ENCODE measurements at places on chromosomes 16 and 17.

DNA sequence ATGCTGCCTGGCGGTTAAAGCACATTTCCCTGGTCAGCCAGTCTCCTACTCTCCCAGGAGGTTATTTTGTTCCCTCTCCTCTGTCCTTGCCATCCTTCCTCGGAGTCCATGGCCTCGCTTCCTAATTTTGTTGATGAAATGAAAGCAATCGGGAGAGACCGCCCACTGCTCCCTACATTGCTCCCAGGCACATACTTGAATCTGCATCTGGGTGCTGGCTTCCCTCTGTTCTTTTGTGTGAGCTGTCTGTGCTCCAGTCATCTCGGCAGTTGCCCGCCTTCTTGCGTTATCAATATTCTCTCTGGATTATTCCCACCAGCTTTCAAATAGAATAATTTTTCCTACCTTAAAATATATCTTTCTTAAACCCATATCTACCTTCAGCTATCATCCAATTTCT lies 11.1 kb downstream of the KRT23 start:
- DNase-seq, result no peak

DNA sequence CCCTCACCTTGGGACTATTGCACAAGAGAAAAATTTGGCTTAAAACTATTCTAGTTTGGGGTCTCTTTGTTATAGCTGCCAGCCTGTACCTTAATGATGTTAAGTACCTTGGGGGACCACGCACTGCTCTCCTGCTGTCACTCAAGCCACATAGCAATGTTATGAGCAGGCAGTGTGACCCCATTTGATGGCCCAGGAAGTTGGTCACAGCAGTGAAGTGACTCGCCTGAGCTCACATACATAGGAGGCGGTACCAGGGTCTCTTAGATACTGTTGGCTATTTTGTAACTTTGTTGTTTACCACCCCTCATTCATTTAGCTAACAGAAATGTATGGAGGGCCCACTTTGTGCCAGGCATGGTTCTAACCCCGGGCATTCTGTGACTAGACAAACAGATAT lies 16.4 kb downstream of the KCNG4 start:
- DNase-seq, result no peak

GRCh38 chr17:19281161-19281560 lies 44.0 kb downstream of the EPN2 start:
- peak; percentile 41 for DNase-seq

DNA sequence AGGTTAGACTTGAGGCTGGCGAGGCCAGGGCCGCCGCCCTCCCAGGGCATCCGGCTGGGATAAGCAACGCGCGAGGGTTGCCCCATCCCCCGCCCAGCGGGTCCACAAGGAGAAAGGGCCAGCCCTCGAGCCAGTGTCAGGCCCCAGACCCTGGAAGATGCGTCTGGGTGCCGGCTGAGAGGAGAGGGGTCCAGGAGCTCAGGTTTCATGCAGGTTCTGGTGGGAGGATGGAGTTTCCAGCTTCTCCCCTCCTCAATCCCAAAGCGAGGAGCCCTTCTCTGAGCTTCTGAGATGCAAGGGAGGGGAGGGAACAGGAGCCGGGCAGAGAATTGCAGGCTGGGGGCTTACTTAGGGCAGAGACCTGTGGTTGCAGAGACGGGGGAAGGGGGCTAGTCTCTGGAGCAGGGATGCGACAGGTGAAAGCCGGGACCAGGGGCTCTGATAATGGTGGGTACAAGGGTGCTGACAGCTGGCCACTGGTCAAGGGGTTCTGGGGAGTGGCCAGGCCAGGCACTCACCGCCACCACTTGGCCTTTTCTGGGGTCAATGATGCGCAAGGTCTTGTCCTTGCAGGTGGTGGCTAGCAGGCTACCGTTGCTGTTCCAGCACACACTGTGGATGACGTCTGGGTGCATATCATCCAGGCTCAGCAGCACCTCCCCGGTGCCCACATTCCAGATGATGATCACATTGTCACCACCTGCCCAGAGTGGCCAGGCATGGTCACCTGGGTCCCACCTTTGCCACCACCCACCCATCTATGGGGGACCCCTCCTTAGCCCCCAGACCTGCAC lies 4.2 kb downstream of the CORO6 start:
- DNase-seq, result no peak

DNA sequence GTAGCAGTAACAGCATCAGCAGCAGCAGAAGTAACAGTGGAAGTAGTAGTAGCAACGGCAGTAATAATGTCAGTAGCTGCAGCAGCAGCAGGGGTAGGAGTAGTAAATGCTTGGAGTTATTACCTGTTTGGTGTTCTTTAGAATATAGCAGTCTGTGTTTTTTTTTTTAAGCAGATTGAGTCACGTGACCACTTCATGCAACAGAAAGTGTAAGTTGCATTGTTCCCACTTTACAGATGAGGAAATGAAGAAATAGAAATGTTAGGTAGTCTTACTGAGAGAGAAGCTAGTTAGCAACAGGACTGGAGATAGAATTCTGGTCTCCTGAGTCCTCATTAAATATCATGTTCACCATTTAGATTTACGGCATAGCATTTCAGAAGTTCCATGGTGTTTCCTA lies 358.2 kb downstream of the HAPSTR1 start:
- DNase-seq, result no peak

GRCh38 chr16:27776556-27777225 lies 226.7 kb downstream of the KATNIP start:
- no peak for DNase-seq

DNA sequence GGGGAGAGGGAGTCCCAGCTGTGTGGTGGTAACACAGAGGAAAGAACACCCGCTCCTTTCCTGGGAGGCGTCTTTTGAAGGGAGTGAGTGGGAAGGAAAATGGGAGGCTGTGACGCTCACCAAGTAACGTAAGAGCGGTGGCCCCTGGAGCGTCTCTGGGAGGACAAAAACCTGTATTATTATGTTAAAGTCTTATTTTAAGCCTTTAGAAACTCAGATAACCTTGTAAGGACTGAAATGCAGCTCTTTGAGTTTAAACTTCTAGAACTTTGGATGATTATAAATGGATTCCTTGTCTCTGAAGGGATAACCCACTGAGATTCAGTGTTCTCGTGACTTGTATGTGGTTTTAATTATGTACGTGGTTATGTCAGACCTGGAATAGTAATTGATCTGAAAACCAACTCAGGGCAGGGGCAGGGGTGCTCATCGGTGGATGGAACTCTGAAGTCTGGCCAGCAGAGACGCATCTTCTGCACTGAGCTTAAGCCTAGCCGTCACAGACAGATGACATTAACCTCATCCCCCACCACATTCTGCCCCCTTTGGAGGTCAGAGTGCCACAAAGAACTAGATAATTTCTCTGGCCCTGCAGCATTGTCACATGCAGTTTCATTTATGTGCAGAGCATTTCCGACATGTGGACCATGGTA lies 41.8 kb upstream of the SLC12A3 start:
- no peak for DNase-seq

GRCh38 chr17:80191865-80192661 lies 22.2 kb downstream of the CARD14 start:
- DNase-seq, result no peak

GRCh38 chr17:35674552-35674951 lies 56.9 kb upstream of the RASL10B start:
- DNase-seq, result no peak
